AG04449 (cell line): ENCODE measurements at places on chromosomes 7 and 10.

DNA sequence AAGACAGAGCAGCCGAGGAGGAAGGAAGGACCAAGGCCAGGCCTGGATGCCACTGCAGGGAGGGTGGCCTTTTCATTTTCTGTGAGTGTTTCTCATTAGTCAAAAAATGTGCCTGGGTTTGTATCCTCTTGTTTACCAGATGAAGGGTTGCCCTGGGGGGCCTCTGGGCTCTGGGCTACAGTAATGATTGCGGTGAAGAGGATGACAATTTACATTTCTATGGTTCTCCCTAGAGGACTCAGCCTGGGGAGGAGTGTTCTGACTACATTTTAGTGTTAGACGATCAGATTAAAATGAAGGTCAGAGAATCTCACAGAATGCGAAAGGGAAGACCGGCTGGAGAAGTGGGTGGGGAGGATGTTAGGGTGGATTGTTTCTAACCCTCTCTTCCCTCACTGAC, 108.0 kb upstream of the KMT2C start:
- DNase-seq: no peak

DNA sequence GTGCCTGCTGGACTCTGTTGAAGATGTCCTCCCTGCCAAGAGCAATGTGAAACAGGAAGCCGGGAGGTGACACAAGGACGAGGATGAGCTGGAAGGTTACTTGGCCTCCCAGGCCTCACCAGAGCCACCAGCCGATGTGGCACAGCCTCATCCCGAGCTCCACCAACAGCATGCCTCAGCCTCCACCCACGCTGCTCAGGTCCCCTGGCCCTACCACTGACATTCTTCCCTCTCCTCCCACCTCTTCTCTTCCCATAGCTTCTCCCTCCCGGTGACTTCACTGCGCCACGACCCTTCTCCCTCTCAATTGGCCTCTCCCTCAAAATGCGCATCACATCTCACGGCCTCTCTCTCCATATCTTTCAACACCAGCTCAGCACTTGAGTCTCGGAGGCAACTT, 249.9 kb downstream of the SKAP2 start:
- no peak for DNase-seq

DNA sequence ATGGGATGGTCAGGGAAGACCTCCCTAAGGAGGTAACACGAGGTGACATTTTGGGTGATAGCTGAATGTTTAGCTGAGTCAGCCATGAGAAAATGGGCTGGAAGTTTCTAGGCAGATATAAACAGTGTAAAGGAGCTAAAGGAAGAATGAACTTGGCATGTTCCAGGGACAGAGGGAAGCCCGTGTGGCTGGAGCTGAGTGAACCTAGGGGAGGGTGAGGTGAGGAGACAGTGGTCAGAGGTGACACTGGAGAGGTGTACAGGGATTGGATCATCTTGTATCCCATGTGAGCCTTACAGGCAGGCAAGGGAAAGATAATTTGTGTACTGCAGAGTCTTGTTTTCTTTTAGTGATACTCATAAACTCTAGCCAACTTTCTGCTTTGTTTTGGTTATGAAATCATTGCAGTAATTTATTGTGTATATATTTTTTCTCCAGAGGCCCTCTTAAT, 1.8 kb downstream of the STARD3NL start:
- no peak for DNase-seq

- DNase-seq: no peak
Measured at GRCh38 chr10:125329056-125329455, 168.7 kb upstream of the CTBP2 start.

DNA sequence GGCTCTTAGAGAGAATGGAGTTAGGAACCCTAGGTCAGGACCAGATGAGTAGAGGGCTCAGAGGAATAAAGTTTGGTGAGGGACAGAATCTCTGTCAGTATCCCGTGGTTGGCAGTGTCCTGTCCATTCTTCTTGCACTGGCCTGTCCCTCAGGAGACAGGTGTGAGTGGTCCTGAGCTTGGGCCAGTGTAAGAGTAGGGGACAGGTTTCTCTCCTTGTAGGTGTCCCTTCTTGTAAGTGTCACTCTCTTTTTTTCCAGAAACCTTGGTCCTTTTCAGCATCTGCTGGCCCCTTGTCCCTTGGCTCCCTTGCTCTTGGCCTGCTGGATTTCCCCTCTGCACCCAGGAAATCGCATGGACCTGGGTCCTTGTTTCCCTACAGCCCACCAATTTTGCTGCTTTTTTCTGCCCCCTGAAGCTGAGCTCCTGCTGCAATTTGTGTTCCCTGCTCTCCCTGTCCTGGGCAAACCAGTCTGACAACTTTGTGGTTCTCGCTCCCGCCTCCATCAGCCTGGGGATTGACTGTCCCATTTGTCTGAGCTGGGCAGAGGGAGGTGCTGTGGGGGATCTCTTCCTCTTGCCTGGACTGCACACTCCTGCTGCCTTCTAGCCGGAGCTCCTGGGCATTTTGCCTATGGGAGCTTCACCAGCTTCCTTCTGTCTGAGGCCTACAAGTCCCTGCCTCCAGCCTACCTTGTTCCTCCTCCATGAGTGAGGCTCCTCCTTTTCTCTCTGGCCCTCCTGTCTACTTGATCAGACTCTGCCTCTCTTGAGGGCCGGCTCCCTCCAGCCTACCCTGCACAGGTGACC, 6.5 kb downstream of the TSPAN14 start:
- DNase-seq: no peak

DNA sequence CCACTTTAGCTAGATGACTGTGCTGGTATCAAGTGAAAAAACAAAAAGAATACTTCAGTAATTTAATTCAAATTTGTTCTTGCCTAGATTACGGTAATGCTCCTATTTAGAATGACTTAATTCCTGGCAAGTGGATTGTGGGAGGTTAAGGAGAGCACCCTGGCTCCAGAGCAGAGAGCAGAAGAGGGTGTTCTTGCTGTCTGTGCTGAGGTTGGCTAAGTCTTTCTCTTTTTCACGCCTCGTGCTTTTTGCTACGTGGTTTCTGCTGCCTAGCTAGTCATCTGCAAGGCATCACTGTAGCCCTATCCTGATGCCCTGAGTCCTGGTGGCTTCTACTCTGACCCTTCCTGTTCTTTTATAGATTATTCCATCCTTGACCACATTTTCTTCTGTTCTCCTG, 101.4 kb downstream of the INSYN2A start:
- DNase-seq: no peak

DNA sequence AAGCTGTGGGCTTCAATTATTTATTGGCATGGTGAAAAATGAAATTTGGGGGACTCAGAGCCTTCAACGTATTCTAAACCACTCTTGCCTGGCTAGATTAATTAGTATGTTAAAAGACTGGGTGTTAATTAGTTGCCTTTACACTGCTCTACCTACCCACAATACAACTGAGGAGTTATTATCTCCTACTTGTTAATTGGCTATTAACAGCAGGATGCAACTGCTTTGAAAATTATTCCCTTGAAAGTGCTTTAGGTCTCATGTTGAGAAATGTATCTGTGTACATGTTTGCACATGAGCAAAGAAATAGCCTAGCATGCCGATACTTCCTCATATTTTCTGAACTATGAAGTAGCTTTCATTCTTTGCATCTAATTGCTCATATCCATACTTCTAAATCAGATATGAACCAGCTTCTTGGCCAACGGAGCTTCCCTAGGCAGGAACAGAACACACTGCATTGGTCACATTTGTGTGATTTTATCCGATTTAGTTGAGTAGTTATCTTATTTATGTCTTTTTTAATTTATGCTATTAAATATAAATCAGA, 155.8 kb downstream of the GPAM start:
- no peak for DNase-seq

- no peak for DNase-seq
Measured at GRCh38 chr10:78953113-78953798, 115.5 kb upstream of the ZMIZ1 start.

DNA sequence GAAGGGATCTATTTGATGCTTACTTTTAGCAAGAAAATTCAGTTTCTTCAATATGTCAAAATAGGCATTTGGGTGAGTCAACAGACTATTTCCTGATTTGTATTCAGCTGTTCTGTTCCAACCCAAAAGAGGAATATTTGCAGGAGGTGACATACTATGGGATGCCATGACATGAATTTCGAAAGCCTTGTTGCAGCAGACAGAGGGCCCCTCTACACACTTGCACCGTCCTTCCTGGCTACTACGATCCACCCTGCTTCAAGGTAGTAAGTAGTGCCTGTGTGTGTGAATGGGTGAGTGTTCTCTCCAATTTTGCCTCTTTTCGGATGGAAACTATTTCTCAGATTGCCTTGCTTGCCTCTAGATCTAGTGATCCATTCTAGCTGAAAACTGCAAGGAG, 413.0 kb upstream of the ADARB2 start:
- no peak for DNase-seq

GRCh38 chr10:101451667-101452069, 97.7 kb downstream of the BTRC start:
- DNase-seq: no peak
